ENCODE measurements at places on chromosomes 4 and X. TPM values are rescaled to one million over a fixed set of nuclear protein-coding genes. Genes with fewer than 3 reads are reported as not detected.
A peak's percentile ranks its signal among the peaks of the same experiment; 100 is the strongest.

DNA sequence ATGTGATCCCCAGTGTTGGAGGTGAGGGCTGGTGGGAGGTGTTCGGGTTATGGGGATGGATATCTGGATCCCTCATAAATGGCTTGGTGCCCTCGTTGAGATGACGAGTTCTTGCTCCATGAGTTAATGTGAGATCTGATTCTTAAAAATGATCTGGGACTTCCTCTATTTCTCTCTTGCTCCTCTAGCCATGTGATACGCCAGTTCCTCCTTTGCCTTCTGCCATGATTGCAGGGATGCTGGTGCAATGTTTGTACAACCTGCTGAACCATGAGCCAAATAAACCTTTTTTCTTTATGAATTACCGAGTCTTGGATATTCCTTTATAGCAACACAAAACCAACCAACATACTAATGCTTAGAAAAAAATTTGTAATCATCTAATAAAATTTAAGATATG lies 56.6 kb downstream of the STAP1 start:
- no peak for DNase-seq
- H3K4me1 ChIP-seq: no peaks in the 10 kb centered on the region
- peaks cover 4% of the 10 kb centered on the region for H3K36me3 ChIP-seq
- H3K4me3 ChIP-seq: no peak overlapping the region

GRCh38 chrX:111823128-111823527 lies 52.9 kb upstream of the TRPC5OS start:
- H3K4me3 ChIP-seq: no peak overlapping the region
- DNase-seq: peak; percentile 56
- no peak overlapping the region for H3K27ac ChIP-seq

DNA sequence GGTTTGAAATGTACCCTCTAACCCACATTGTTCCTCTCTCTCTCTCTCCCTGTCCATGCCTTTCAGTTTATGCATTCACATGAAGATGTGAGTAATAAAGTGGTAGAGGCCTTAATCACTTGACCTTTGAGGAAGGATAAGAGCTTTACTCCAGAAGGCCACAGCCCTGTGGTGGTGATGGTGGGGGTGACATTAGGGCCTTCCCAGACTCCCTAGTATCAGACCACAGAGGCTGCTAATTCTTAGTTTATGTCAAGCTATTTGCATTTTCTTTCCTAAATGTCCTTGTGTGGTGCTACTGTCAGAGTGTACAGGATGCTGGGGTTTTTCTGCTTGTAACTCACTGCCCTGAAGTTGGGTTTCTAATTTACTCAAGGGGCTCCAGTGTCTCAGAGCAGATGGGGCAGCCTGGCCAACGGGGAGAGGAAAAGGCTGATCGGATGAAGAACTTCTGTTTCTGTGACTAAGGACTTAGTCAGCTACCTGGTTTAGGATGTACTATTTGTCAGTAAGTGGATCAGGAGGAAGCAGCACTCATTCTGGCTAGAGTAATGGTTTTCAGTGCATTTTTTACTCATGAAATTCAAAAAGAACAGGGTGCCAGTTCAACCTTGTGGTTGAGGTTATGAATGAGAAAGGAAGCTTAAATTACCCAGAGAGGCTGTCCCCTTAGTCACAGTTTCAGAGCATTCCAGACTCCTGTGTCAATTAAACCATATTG lies 509.6 kb upstream of the DIPK2B start:
- H3K36me3 ChIP-seq: peaks cover 6% of the 10 kb centered on the region
- peak; percentile 32 for DNase-seq
- H3K27me3 ChIP-seq: no peaks in the 10 kb centered on the region
- peak overlapping the region; percentile 88 for H3K27ac ChIP-seq

DNA sequence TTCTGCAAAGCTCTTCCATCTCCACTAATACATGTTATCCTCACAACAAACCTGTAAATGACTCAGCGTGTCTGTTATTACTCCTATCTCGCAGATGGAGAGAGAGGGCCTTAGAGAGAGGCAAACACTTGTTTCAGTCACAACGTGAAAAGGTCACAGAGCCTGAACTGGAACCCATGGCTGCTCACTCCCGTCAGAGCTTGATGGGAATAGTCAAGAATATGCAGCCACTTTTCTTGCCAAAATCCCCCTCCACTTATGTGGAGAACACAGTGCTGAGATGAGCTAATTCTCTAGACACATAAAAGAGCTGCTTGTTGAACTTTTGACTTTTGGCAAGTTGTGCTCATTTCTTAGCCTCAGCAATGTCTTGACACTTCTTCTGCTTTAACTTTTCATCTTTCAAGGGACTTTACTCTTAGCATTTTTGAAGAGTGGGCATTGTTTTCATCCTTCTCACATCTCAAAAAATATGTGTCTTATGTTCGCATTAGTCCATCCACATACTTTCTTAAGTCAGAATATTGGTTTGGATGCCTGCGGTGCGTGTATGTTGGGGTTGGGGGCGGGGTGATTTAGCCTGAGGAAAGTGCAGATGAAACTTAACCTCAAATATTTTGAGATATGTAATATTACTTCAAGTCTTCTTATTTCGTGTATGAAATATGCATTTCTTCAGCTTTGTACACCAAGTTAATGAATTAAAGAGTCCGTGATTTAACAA lies 69.2 kb downstream of the SYNPO2 start:
- H3K4me1 ChIP-seq: no peaks in the 10 kb centered on the region
- no peak for DNase-seq
- no peak overlapping the region for H3K4me3 ChIP-seq
- H3K36me3 ChIP-seq: no peaks in the 10 kb centered on the region
- H3K27ac ChIP-seq: no peak overlapping the region

DNA sequence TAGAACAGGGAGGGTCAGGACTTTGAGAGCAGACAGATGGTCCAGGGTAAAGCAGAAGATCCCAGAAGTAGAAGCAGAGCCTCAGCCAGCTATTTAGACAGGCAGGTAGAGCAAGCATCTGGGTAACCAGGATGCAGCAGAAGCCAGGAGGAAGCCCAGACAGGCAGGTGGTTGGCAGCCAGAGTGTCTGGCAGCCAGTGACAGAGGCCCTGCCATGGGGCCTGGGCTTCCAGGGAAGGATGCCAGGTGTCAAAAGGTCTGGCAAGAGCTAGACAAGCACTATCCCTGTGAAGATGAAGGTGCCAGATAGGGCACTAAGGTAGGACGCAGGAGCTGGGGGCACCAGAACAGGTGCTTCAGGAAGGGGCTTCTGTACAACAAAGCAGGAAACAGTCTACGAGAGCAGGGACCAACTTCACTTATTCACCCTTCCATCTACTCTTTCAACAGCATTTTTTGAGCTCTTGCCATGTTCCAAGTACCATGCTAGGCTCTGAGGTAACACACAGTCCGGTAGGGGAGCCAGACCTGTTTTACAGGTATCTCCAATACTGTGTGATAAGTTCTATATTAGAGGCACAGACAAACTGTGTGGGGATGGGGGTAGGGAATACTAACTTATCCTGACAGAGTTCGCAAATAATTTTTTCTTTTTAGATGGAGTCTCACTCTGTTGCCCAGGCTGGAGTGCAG lies 38.1 kb upstream of the GJB1 start:
- H3K27me3 ChIP-seq: no peaks in the 10 kb centered on the region
- H3K36me3 ChIP-seq: peaks cover 11% of the 10 kb centered on the region
- peak; percentile 30 for DNase-seq
- no peak overlapping the region for H3K27ac ChIP-seq
- peaks cover 8% of the 10 kb centered on the region for H3K4me1 ChIP-seq

- no peak for DNase-seq
- no peaks in the 10 kb centered on the region for H3K4me1 ChIP-seq
- no peaks in the 10 kb centered on the region for H3K27me3 ChIP-seq
- H3K36me3 ChIP-seq: no peaks in the 10 kb centered on the region
These were observed 497.3 kb upstream of the BOD1L1 start for GRCh38 chr4:14124816-14125215.

- H3K27me3 ChIP-seq: peaks cover 14% of the 10 kb centered on the region
- H3K27ac ChIP-seq: no peak overlapping the region
- no peak overlapping the region for H3K4me3 ChIP-seq
- no peak for DNase-seq
These were observed 314.7 kb downstream of the LDB2 start for GRCh38 chr4:16583764-16584163.

DNA sequence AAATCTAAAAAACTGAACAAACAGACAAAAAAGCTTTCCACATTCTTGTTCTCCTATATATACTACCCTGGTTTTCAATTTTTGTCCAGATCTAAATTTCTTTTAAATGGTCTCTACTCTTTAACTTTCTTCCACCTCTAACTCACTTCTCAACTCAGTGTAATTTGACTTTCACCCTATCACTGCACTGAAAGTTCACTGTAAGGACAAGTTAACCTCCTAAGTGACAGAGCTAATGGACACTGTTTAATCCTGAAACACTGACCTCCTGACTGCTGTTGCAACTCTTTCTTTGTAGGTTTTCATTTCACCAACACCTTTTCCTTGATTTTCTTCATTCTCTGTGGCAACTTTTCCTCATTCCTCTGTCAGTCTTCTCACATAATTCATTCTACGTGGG lies 50.0 kb downstream of the ATOH1 start:
- no peaks in the 10 kb centered on the region for H3K4me1 ChIP-seq
- DNase-seq: no peak
- H3K27me3 ChIP-seq: peaks cover 17% of the 10 kb centered on the region
- no peak overlapping the region for H3K4me3 ChIP-seq
- no peak overlapping the region for H3K27ac ChIP-seq
- no peaks in the 10 kb centered on the region for H3K36me3 ChIP-seq

- H3K4me1 ChIP-seq: peaks cover 16% of the 10 kb centered on the region
- no peaks in the 10 kb centered on the region for H3K36me3 ChIP-seq
- H3K27me3 ChIP-seq: no peaks in the 10 kb centered on the region
- H3K27ac ChIP-seq: peak overlapping the region; percentile 65
These were observed 68.4 kb upstream of the IQCM start for GRCh38 chr4:149884046-149884445.

Gene HHIP
- 1.6 TPM for total RNA-seq

Gene ADH6
- total RNA-seq: 1.2 TPM

Gene MAGEA11
- total RNA-seq: not detected
